Progenitor cell of endocrine pancreas (in vitro differentiated cells): ENCODE measurements at places on chromosomes 4 and X. TPM values are rescaled to one million over a fixed set of nuclear protein-coding genes. Genes with fewer than 3 reads are reported as not detected.

GRCh38 chr4:112767386-112767785 is 130.4 kb downstream of the LARP7 start:
- no peaks in the 10 kb centered on the region for H3K36me3 ChIP-seq
- no peak overlapping the region for H3K4me3 ChIP-seq
- no peak overlapping the region for H3K27ac ChIP-seq
- no peak for DNase-seq
- H3K4me1 ChIP-seq: peaks cover 5% of the 10 kb centered on the region

GRCh38 chrX:132442691-132443090 is 46.1 kb downstream of the MBNL3 start:
- DNase-seq: no peak
- no peaks in the 10 kb centered on the region for H3K27me3 ChIP-seq
- H3K4me1 ChIP-seq: peaks cover 1% of the 10 kb centered on the region

DNA sequence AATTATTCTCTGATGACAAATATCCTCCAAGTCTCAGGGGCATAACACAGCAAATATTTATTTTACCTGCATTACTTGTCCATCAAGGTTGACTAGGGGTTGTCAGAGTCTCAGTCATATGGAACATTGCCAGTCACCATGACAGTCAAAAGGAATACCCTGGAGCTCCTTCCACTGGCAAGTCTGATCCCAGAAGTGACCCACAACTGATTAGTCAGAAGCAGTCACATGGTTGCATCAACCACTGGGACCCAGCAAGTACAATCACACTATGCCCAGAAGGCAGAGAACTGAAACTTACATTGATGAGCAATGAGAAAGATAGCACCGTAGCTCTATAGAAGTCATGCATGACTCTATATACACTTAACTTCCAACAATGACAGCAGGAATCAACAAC is 41.9 kb upstream of the SOD3 start:
- no peak for DNase-seq
- peaks cover 2% of the 10 kb centered on the region for H3K27me3 ChIP-seq
- H3K4me3 ChIP-seq: no peak overlapping the region

DNA sequence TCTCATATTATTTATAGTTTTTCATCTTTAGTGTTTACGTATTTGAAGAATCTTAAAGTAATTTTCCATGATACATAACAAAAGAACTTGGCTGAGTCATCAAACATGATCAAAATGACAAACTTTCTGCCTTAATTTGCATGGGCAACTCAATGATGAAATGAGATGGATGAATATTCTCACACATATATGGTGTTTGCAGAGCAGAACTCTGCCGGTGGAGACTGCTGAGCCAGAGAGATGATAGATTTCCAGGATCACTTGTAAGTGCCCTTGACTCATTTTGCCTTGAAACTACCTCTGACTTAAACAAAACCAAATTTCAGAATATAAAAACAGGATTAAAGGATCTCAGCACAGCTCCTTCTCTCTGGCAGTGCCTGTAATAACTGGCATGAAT is 38.2 kb downstream of the TRPC3 start:
- no peak overlapping the region for H3K4me3 ChIP-seq
- H3K4me1 ChIP-seq: no peaks in the 10 kb centered on the region
- H3K27ac ChIP-seq: no peak overlapping the region
- no peak for DNase-seq

GRCh38 chrX:67917421-67918010 is 373.7 kb downstream of the AR start:
- no peak overlapping the region for H3K27ac ChIP-seq
- H3K4me3 ChIP-seq: no peak overlapping the region

- peaks cover 50% of the 10 kb centered on the region for H3K4me1 ChIP-seq
- peak overlapping the region; percentile 67 for H3K27ac ChIP-seq
- H3K36me3 ChIP-seq: no peaks in the 10 kb centered on the region
- DNase-seq: no peak
Observed at GRCh38 chr4:140049024-140049848, 104.7 kb downstream of the MAML3 start.

GRCh38 chrX:50952406-50952805 is 41.9 kb downstream of the BMP15 start:
- no peaks in the 10 kb centered on the region for H3K27me3 ChIP-seq
- H3K27ac ChIP-seq: no peak overlapping the region
- H3K4me1 ChIP-seq: no peaks in the 10 kb centered on the region
- DNase-seq: no peak

DNA sequence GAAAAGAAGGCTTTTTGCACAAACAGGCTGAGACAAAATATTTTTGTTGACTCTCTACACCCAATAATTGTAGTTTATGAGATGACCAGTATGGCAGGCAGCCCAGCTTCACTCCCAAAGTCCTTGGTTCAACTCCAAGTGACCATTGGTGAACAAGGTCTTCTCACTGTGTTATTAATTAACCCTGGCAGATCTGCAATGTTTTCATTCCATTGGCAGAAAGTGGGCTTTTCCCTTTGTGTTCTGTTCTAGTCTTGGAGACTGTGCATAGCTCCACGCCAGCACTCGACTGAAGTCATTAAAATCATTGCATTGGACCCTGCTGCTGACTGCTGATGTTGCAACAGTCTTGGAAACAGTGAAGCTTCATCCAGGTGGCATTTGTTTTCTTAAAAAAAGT is 277.3 kb upstream of the HAND2 start:
- H3K27ac ChIP-seq: no peak overlapping the region
- no peak for DNase-seq
- no peak overlapping the region for H3K4me3 ChIP-seq
- H3K4me1 ChIP-seq: no peaks in the 10 kb centered on the region
- no peaks in the 10 kb centered on the region for H3K27me3 ChIP-seq
- no peaks in the 10 kb centered on the region for H3K36me3 ChIP-seq

GPM6B gene
- 20.4 and 21.8 TPM in 2 replicates for total RNA-seq
